Fibroblast of gingiva (primary cell): ENCODE measurements at places on chromosomes 1 and 21.

DNA sequence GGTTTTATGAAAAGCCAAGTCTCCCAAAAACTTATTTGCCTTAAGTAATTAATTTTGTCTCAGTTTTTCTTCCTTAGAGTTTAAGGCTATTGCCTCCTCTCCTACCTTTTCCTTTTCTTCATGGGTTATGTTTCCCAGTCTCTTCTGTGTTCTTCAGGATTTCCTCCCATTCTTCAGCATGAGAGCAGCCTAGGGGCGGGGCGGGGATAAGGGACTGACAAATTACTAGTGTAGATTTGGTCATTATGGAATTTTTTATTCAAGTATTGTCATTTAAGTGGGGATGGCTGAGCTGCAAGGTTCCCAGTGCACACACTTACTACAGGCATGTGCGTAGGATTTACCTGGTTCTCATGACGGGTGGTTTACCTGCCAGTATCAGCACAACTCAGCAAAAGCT, 35.2 kb upstream of the PIGV start:
- no peak for DNase-seq

- no peak for DNase-seq
These were observed 2.0 kb downstream of the CD58 start for GRCh38 chr1:116568662-116569380.

- DNase-seq: no peak
These were observed 4.6 kb downstream of the ACBD6 start for GRCh38 chr1:180497826-180498225.

GRCh38 chr1:214004795-214005194, 17.0 kb downstream of the PROX1 start:
- DNase-seq: no peak

GRCh38 chr1:61334718-61335589, 252.6 kb downstream of the NFIA start:
- DNase-seq: peak; percentile 2

DNA sequence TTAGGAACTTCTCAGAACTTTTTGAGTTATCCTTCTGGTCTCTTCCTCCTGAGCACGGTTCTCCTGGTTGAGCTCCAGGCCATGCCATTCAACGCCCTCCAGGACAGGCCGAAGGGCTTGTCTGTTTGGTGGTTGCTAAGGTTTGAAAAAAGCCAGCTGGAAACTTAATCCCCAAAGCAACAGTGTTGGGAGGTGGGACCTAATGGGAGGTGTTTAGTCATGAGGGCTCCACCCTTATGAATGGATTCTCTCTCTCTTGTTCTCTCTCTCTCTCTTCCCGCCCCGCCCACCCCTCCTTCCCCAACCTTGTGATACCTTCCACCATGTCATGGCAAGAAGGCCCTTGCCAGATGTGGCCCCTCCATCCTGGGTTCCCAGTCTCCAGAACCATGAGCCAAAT, 829 bp downstream of the KCNE1 start:
- peak; percentile 42 for DNase-seq

- no peak for DNase-seq
These were observed 8.3 kb upstream of the PADI1 start for GRCh38 chr1:17196496-17197185.

DNA sequence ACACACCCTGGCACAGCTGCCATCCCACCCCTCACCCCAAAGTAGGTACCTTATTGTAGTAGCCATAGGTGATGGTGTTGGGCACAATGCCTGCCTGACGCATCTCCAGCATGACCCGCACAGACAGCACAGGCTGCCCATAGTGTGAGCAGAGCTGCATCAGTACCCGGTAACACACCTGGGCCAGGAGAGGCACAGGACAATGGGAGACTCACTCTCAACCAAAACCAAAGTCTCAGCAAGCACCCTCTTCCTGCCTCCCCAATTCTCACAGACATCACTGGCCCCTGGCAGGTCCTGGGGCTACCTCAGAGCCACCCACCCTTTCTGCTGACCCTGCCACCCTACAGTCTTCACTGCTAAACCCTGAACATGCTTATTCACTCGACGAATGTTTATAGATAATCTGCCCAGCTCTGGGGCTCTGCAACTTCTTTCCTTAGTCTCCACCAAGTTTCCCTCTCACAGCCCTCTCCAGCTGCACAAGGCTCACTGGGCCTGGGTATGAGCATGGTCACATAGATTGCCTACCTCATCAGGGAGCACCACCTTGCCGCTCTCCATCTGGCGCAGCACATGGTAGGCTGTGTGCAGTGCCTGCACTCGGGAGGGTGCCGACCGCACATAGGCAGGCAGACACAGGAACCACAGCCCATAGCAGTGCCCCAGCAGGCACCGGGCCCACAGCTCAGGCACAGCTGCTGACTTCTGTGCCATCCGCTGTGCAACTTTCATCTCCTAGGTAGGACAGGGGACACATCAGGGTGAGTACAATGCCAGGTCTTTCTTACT, 10.3 kb downstream of the DENND4B start:
- DNase-seq: no peak

DNA sequence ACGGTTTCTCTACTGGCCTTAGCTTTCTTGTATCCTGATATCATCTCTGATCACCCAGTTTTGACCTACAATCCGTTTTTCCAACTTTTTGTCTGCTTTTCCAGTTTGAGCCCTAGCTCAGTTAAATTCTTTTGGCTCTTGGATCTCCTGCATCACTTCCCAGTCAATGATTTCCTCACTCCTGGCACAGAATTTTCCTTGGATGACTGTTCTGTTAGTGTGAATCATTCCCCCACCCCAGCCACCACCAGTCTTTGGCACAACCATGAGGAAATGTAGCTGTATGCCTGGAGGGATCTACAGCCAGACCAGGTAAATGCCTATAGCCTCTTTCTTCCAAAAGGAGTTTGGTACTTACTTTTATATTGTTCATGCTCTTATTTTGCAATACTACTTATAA, 187.2 kb upstream of the PTGFR start:
- peak; percentile 93 for DNase-seq

DNA sequence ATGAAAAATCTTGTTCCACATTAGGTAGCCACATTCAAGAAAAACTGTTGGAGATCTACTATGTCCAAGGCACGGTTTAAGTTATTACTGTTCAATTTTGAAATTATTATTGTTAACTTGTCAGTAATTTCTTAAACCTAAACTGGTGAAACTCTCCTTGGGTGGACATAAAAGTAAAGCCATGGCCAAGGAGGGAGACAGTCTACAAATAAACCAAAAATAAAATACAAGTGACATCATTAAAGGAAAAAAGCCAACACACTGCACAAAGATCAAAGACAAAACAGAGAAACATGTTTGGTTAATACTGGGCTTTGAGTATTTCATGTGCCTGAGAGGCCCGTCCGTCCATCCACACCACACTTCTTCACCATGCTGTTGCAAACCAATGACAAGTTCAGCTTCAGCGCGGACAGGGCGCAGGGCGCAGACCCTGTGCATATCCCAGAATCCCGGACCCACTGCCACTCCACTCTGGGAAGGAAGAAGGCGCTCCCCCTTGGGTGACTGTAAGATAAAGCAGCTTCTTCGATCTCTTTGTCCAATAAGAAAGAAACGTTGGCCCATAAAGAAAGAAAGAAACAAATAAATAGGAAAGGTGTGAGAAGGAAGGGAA, 918 bp upstream of the RASAL2 start:
- no peak for DNase-seq

DNA sequence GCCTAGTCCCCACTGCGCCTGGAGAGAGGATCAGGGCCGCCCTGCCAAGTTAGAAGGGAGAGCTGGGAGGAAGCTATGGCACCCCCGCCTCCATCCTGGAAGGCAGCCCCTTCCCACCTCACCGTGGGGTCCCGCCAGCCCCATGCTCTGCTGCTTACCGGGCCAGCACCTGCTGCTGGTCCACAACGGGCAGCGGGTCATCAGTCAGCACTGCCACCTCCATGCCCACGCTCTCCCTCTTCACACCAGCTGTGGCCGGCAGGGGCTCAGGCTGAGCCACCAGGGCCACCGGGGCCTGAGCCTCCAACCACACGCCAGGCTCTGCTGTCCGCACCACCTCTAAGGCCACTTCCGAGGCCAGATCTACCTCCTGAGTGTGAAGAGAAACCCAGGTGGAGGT, 23.5 kb upstream of the DDOST start:
- DNase-seq: no peak

GRCh38 chr1:22761821-22762220, 51.2 kb downstream of the EPHB2 start:
- no peak for DNase-seq

- no peak for DNase-seq
These were observed 69.2 kb downstream of the NME7 start for GRCh38 chr1:169298441-169298840.

- no peak for DNase-seq
These were observed 11.2 kb downstream of the WRAP73 start for GRCh38 chr1:3638676-3639075.

DNA sequence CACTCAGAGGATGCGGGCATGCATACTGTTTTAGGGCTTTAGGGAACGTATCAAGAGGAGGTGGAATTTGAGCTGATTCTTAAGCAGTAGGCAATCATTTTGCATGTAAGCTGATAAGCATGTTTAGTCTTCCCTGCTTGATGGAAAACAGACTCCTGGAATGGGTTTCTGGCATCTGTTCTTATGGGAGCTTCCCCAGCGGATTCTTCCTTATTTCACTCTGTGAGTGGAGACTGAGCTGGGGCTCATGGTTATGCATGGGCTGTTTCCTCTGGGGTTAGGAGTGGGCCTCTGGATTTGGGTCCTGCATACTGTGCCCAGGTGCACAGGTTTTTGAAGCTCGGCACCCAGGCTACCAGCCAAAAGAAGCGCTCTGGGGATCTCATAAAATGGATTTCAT, 93.4 kb downstream of the DIRAS3 start:
- peak; percentile 58 for DNase-seq

GRCh38 chr1:214107322-214108096, 119.7 kb downstream of the PROX1 start:
- no peak for DNase-seq

GRCh38 chr1:42753070-42753469, 13.0 kb upstream of the CLDN19 start:
- DNase-seq: peak; percentile 65

- DNase-seq: no peak
These were observed 21.9 kb downstream of the EFCAB14 start for GRCh38 chr1:46697053-46697452.

DNA sequence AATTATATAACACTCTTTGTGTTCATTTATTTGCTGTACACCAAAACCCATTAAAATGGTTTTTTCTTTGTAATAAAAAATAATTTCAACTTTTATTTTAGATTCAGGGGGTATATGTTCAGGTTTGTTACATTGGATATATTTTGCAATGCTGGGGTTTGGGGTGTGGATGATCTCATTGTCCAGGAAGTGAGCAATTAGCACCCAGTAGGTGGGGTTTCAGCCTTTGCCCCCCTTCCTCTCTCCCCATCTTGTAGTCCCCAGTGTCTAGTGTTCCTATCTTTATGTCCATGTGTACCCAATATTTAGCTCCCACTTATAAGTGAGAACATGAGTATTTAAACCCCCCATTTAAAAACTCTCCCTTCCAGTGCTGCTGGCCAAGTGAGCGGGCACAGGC, 184.6 kb downstream of the RHOU start:
- no peak for DNase-seq

- no peak for DNase-seq
These were observed 290.3 kb upstream of the NRIP1 start for GRCh38 chr21:15355066-15355465.

GRCh38 chr1:84643183-84643582, 47.1 kb downstream of the SSX2IP start:
- DNase-seq: no peak

DNA sequence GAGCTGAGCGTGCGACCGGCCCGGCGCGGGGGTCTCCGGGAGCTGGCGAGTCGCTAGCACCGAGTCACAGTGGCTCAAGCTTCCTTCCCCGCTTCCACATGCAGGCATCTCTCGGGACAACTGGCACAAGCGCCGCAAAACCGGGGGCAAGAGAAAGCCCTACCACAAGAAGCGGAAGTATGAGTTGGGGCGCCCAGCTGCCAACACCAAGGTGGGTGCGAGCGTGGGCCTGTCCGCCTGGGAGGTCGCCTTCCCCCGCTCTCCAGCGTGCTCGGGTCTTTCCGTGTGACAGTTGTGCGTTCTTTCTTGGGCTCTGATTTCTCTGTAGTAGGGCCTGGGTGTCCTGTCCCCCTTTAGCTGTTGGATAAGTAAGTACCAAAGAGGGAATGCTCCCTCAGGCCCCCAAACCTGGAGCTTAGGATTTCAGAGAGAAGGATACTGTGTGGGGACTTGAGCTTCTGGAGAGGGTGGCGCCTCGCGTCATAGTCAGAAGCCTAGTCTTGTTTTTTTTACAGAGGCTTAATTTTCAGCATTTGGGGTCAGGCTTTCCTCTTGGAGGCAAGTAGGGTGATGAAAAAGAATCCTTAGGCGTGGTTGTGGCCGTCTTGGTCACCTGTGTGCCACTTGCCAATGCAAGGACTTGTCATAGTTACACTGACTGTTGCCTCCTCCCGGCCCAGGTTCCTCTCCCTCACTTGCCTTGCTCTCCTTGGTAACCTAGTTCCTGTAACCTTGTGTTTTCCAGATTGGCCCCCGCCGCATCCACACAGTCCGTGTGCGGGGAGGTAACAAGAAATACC, 790 bp downstream of the RPS8 start:
- no peak for DNase-seq

DNA sequence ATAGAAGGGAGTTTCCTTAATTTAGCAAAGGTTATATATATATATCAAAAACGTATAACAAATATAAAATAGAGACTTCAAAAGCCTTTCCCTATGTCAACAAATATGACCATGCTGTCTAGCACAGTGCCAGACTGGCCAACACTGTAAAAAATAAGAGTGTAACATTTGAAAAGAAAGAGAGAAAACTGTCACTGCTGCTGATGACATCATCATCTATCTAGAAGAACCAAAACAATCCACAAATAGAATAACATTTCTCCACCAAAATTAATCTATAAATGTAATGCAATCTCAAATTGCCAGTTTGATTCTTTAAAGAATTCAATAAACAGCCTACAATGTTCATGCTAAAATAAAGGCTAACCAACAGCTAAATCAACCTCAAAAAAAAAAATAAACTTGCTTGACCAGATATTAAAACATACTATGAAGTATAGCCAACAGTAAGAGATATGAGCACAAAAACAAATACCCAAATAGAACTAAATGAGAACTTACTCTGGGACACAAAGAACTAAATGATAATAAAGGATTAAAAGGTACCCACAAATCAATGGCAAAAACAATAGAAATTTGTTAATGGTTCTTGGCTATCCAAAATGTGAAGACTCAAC, 50.2 kb downstream of the ENAH start:
- DNase-seq: no peak

- DNase-seq: no peak
These were observed 393.7 kb downstream of the HLX start for GRCh38 chr1:221272940-221273339.

DNA sequence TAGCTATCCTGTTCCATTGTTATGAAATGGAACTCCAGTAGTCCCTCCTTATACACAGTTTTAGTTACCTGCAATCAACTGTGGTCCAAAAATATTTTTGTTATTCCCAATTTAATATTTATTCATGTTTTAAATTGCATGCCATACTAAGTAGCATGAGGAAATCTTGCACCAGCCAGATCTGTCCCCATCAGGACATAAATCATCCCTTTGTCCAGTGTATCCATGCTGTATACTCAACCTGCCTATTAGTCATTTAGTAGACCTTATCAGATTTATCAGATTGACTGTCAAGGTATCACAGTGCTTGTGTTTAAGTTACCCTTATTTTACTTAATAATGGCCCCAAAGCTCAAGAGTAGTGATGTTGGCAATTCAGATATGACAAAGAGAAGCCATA, 207.9 kb upstream of the DMRTA2 start:
- no peak for DNase-seq
